Fibroblast of skin of right biceps (primary cell): ENCODE measurements at places on chromosomes 11 and 22.

GRCh38 chr11:34234086-34234740, 123.6 kb downstream of the ABTB2 start:
- peak; percentile 71 for DNase-seq

DNA sequence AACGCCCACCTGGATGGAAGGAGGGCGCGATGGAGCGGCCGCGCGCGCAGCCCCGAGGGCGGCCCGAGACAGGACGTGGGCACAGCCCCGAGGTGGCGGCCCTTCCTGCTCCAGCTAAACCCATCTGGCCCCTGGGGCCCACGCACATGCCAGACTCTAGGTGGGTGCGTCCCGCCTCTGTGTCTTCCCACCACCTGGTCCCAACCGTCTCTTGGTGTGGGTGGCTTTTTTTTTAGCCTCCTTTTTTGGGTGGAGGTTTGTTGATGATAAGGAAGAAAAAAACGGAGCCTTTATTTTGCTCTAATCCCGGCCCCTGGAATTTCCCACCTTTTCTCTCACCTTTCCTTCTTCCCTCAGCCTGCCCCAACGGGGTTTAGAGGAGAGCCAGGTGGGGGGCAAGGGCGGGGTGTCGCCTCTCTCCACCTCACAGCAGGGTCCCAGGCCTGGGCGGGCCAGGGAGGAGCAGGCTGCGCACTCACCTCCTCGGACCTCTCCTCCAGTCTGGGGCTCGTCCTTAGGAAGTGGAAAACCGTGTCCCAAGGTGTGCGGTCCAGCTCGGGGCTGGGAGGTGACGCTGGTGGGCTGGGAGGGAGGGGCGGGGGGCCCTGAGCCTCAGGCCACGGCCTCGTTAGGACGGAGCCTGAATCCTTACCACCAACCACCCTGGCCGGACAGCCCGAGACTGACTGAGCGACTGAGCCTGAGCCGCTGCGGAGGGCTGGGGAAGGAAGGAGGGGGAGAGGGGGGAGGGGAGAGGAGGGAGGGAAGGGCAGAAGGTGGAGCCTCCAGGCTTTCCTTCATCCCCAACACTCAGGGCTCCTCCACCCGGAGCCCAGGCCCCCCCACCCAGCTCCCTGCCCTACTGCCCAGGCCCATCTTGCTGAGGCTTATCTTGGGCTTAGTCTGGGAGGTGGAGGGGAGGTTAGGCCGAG, at the start of gene SOX10:
Gene SOX10 (minus strand): TSS at position 696 of the 932 bp plus-strand sequence. CDS start 771 bp downstream, outside the sequence.
- no peak for DNase-seq

DNA sequence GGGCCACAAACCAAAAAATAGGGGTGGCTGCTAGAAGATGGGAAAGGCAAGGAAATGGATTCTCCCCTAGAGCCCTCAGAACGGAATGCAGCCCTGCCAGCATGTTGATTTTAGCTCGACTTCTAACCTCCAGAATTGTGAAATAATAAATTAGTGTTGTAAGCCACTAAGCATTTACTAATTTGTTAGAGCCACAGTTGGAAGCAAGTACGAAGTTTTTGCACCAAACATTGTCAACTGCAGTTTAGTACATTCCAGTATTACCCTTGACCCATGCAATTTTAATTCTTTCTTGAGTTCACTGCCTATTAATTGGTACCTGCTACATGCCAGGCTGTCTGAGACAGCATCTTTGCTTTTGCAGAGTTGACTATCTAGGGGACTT, 32.2 kb downstream of the PARVA start:
- DNase-seq: peak; percentile 46

DNA sequence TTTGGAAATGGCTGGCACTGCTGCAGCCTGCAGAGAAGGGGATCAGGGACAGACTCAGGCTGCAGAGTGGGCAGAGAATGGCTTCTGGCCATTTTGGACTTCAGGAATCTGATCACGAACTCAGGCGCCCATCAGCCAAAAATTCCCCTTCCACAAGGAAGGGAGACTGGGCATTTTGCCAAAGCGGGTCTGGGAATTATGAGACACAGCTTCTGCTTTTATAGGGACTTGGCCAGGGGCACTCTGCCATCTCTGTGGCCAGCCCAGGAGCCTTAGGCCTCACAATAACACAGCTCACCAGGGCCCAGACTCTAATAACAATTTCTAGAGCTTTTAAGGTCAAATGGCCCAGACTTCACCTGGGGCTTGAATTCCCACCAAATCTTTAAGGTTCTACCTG, 74.7 kb downstream of the CHST1 start:
- peak; percentile 22 for DNase-seq

GRCh38 chr11:4084406-4085125, 10.0 kb upstream of the RRM1 start:
- no peak for DNase-seq

DNA sequence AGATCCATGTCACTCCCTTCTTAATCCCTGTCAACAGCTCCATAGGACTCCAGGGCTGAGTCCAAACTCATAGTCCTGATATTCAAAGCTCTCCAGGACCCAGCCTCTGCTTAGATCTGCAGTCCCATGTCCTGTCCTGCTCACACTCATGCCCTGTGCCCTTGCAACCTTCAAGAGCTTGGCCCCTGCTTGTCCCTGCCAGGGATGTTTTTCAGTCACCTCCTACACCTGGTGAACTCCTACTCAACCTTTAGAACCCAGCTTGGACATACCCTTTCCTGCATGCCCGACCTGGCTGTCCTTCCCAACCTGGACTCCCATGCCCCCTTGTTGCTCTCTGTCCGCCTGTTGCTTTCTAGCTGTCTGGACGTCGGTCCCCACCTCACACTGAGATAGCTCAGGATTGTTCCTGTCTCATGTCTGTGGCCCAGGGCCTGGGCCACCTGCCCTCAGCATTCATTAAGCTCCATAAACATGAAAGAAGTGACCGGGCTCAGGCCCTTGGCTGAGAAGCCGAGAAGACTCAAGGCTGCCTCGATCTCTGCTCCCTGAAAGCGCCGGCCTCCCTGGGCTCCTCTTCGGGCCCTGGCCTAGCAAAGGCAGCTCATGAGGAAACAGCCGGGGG, 48.8 kb upstream of the RTL6 start:
- no peak for DNase-seq

DNA sequence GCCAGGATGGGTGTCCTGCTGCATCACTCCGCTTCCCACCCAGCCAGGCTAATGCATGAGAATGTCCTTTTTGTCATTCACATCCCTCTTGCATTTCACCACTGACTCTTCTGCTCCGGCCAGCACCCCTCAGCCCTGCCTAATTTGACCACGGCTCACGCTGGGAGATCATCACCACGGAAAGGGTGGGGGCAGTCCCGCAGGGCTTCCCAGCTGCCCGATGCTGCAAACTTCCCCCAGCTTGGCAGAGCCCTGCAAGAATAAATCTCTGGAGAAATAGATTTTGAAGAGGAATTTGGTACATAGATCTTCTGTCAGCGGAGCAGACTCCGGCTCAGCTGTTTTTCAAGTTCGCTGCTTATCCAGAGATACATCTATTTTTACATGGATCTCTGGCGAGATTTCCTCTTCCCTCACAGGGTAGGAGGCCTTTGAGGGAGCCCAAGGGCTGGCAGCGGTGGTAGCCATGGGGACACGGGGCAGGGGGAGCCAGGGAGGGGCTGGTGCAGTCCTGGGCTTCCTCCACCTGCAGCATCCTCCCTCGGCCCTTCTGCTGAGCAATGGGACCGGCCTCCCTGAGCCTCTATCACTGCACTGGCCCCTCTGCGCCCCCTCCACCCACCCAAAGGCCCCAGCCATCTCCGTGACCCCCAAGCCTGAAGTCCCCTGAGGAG, 62.6 kb downstream of the BUD13 start:
- DNase-seq: no peak

GRCh38 chr11:82936261-82936660, 34.7 kb downstream of the DDIAS start:
- peak; percentile 30 for DNase-seq

DNA sequence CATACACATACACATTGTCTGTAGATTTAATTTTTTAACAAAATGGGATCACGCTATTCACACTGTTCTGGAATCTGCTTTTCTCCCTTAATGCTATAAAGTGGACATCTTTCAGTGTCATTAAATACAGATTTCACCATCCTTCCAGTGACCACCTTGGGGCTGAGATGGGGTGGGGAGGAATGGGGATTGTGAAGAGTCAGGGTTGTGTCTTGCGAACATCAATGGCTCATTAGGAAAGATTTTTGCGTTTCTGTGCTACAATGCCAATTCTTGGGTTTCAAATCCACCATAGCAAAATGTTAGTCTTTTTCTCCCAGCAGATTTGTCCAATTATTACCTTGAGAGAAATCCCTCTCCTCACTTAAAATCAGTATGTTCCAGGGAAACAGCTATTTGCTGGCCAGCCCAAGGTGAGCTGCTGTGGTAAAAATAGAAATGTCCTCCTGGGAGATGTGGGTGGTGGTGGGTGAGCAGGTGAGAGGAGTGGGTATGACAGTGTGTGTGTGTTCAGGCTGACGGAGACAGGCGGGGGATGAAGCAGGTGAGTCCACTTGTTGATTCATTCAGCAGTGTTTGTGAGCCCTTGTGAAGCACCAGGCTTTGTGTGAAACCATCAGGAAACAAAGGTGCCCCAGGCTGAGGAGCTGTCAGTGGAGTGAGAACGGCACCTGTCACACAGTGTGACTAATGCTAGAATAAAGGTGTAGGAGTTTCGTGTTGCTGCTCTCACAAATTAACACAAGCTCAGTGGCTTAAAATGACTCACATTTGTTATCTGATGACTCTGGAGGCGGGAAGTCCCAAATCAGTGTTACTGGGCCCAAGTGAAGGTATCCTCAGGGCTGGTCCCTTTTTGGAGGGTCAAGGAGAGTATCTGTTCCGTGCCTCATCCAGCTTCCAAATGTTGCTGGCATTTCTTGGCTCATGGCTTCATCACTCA, 1.7 kb upstream of the CBX6 start:
- no peak for DNase-seq

DNA sequence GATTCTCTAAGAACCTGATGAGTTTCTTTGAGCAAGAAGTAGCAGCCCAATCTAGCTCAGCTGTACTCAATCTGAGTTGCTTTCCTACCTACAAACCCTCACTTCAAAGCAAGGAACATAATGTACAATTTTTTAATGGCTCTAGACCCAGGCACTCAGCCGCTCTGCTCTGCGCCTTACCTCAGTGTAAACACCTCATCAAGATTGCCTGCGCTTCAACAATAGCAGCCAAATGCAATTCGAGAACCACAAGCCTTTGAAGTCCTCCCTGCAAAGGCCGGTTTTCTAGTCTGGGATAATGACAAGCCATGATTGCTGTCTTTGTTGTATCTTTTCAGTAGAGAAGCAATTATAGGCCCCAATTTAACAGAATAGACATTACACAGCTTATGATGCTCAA, 38.0 kb downstream of the JHY start:
- no peak for DNase-seq

DNA sequence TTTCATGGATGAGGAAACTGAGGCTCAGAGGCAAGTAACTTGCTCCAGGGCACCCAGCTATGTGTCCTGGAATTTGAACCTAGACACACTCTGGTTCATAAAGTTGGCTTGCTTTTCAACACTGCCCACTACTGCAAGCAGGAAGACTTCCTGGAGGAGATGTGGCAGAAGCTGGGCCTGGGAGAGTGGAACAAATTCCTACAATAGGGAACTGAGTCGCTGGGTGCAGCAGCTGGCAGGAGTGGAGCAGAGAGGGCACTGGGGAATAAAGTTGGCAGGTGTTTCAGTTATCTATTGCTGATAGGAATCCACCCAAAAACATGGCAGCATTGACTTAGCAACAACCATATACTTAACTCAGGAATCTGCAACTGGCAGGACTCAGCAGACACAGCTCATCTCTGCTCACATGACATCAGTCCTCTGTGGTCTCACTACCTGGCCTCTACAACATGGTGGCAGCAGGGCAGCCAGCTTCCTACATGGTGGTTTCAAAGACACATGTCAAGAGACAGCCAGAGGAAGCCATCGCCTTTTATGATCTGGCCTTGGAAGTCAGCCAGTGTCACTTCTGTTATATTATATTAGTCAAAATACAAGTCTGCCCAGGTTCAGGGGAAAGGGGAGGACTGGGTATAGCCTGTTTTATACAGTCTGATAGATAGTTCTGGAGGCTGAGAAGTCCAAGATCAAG, 10.6 kb upstream of the CARD10 start:
- no peak for DNase-seq

DNA sequence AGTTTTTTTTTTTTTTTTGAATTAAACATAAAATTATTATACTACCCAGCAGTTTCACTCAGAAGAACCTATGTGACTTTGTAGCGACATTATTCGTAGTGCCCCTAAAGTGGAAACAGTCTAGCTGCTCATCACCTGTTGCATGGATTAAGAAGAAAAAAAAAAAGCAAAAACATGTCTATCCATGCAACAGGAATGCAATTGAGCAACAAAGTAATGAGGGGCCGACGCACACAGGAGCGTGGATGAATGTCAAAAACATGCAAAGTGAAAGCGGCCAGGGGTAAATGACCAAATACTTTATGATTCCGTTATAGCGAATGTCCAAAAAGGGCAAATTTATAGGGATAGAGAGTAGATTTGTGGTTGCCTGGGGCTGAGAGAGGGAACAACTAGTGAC, 16.3 kb downstream of the MYO18B start:
- DNase-seq: no peak

DNA sequence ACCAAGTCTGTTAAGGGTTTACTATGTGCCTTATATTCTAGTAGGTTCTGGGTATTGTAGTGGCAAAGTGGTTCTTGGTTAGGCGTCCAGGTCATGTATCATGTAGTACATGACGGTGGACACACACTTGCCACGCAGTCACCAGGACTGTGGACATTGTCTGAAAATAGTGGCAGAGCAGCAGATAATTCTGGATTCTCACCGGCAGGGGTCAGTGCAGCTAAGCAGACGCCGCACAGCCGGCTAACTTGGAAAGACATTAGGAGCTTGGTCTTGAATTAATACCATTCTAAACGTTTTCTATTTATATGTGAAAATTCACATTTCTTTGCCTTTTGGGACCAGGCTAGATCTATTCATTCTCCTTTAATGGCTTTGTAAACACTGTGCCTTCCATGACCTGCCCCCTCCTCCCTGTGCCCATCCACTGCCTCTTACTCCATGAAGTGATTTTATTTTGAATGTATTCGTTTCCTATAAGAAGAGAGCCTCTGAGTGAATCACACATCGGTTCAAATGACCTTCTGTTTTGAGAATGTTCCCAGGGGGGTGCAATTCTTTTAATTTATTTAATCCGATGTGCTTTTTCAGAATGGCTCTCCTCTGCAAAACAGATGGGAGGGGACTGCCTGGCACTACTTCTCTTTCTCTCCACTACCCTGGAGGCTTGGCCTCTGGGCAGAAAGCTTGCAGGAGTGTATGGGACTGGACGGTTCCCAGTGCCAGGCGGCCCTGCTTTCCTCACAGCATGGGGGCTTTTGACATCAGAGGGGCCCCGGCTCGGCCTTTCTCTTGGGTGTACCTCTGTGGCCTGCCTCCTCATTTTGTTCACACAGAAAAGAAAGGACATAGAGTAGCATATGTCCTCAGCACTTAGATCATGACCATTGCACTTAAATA, 378.0 kb downstream of the NTM start:
- DNase-seq: peak; percentile 78
